Immature natural killer cell (primary cell): ENCODE measurements at places on chromosomes 1 and 21. TPM values are rescaled to one million over a fixed set of nuclear protein-coding genes. Genes with fewer than 3 reads are reported as not detected.
A peak's percentile ranks its signal among the peaks of the same experiment; 100 is the strongest.

The KLHDC7A gene
- polyA plus RNA-seq = not detected

The KCND3 gene
- polyA plus RNA-seq = not detected

The TESK2 gene
- 3.3 TPM for polyA plus RNA-seq

The AMY1C gene
- not detected for polyA plus RNA-seq

The TMEM200B gene
- polyA plus RNA-seq = not detected

The UBXN10 gene
- polyA plus RNA-seq = 1.6 TPM

The CD34 gene
- polyA plus RNA-seq = not detected

The ARHGEF10L gene
- polyA plus RNA-seq = 0.17 TPM

GRCh38 chr1:193408782-193409293, 222.4 kb upstream of the B3GALT2 start:
- DNase-seq = no peak
- H3K27me3 ChIP-seq = peaks cover 3% of the 10 kb centered on the region
- H3K4me3 ChIP-seq = no peak overlapping the region
- H3K4me1 ChIP-seq = peaks cover 9% of the 10 kb centered on the region
- H3K27ac ChIP-seq = no peak overlapping the region

DNA sequence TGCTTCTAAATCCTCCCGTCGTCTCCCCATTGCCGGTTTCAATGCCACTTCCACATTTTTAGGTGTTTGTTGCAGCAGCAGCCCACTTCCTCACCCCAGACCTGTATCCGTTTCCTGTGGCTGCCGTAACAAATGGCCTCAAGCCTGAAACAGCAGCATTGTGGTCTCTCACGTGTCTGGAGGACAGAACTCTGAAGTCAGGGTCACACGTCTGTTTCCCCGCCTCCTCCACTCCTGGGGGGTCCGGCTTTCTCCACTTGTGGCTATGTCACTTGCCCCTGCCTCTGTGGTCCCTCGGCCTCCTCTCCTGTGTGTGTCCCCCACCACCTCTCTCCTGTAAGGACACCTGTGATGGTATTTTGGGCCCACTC, 21.8 kb downstream of the TRPM2 start:
- DNase-seq = peak; percentile 87
- H3K4me1 ChIP-seq = peaks cover 61% of the 10 kb centered on the region
- peak overlapping the region; percentile 84 for H3K4me3 ChIP-seq
- peaks cover 27% of the 10 kb centered on the region for H3K36me3 ChIP-seq

- peak overlapping the region; percentile 72 for H3K4me3 ChIP-seq
- DNase-seq = peak; percentile 29
- H3K27ac ChIP-seq = peak overlapping the region; percentile 10
- peaks cover under 1% of the 10 kb centered on the region for H3K27me3 ChIP-seq
- H3K36me3 ChIP-seq = no peaks in the 10 kb centered on the region
- H3K4me1 ChIP-seq = peaks cover 15% of the 10 kb centered on the region
Measured at GRCh38 chr1:160376525-160377131, 9.8 kb downstream of the NHLH1 start.

DNA sequence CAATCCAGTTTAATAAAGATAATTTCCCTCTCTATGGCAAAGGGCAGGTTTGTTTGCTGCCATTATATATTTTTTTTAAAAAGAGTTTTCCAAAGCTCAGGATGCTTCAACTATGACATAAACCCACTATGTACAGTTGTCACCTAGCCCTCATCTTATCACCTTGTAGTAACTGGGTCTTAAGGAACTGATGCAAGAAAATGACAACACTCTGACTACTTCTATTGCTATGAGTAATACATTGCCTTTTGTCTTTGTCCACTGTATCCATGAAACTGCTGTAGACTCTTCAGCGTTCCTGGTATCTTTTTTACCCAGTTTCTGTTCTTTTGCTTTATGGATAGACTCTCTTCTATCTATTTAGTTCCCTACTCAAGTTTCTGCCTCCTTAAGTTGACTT, 586.5 kb downstream of the NEGR1 start:
- no peak for DNase-seq
- H3K4me3 ChIP-seq = no peak overlapping the region
- no peaks in the 10 kb centered on the region for H3K36me3 ChIP-seq
- no peak overlapping the region for H3K27ac ChIP-seq
- H3K4me1 ChIP-seq = no peaks in the 10 kb centered on the region
- no peaks in the 10 kb centered on the region for H3K27me3 ChIP-seq

GRCh38 chr21:25939396-25939761, 204.6 kb downstream of the GABPA start:
- H3K27ac ChIP-seq = no peak overlapping the region
- H3K36me3 ChIP-seq = no peaks in the 10 kb centered on the region
- H3K4me1 ChIP-seq = peaks cover 4% of the 10 kb centered on the region
- no peaks in the 10 kb centered on the region for H3K27me3 ChIP-seq
- DNase-seq = no peak
- H3K4me3 ChIP-seq = no peak overlapping the region

- peaks cover 13% of the 10 kb centered on the region for H3K4me1 ChIP-seq
- no peak overlapping the region for H3K4me3 ChIP-seq
- H3K27ac ChIP-seq = no peak overlapping the region
- no peak for DNase-seq
Measured at GRCh38 chr1:83997631-83998030, 1.3 kb downstream of the TTLL7 start.

DNA sequence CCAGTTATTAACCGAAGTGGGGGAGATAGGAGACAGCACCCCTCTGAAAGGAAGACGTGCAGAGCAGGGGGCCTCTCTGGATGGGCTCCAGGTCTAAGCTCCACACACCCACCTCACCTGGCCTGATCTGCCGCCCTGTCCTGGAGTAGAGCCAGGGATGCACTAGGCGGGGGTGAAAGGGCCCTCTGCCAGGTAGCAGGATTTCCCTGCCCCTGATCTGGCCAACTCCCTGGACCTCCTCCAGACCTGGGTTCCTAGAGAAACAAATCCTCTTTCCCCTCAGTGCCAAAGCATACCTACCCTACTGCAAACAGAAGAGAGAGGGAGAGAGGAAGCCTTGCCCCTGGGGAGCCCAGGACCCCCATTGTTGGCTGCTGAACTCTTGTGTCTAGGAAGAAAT, 2.0 kb downstream of the CRABP2 start:
- H3K27me3 ChIP-seq = peaks cover 11% of the 10 kb centered on the region
- no peaks in the 10 kb centered on the region for H3K36me3 ChIP-seq
- no peak for DNase-seq
- peaks cover 32% of the 10 kb centered on the region for H3K4me1 ChIP-seq
- H3K27ac ChIP-seq = no peak overlapping the region
- H3K4me3 ChIP-seq = no peak overlapping the region

DNA sequence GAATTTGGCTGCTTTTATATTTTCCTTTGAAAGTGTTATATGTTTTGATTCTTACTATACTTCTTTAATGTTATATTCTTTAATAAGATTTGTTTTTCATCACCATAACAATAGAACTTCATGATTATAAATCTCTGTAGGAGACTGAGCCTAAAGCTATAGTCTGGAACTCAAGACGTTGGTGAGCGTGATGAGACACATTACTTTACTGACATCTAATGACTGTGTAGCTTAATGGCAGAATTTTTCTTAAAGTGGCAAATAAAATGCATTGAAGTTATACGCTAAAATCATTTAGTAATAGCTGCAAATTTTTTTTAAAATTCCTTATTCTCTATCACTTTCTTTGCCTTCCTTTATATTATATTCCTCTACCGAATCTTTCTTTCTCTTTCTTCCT, 56.1 kb upstream of the HAO2 start:
- DNase-seq = no peak
- H3K4me1 ChIP-seq = no peaks in the 10 kb centered on the region
- no peak overlapping the region for H3K27ac ChIP-seq
- peaks cover 5% of the 10 kb centered on the region for H3K27me3 ChIP-seq
- no peak overlapping the region for H3K4me3 ChIP-seq
- H3K36me3 ChIP-seq = no peaks in the 10 kb centered on the region

DNA sequence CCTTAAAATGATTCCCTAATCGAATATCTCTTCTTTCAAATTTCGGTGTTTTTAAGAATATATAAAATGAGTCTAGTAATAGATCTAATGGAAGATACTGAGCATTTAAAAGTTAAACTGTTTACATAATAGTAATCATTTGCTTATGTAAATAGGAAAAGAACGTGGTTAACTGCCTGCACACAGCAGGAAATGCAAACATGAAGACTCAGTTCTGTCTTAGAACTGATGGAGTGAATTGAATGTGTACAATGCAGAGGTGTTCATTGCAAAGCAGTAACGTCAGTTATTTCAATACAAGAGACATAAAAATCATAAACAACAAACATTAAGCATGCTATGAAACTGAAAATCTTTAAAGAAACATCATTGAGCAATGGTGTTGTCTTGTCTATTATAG, 359.4 kb upstream of the ADAMTS5 start:
- H3K36me3 ChIP-seq = no peaks in the 10 kb centered on the region
- no peak overlapping the region for H3K27ac ChIP-seq
- DNase-seq = no peak
- peaks cover 2% of the 10 kb centered on the region for H3K27me3 ChIP-seq
- no peak overlapping the region for H3K4me3 ChIP-seq
